ENCODE measurements at places on chromosomes 12 and 14.

DNA sequence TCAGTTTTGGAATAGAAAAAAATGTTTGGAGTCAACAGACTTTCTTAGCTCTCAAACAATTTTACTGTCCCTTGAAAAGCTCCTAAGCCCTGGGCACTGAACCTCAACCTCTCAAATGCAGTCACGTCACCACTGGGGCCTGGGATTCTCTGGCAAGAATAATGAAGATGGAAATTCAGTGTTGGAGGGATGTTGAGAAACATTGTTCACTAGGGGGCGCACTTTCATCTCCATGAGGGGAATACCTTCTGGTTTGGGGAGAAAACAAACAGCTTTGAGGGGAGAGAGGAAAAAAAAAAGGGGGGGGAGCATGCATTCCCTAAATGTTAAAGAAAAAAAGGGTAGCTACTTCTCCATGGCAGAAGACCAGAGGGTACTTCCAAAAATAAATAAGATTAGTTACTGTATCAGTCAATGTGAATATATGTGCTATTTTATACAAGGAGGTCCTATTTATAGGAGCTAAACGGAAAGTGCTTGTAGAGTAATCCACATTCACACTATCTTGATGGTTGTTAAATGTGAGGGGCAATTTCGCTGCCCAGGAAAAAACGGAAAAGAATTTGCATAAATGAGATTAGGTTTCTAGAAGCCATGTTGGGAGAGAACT, 5.8 kb upstream of the TBPL2 start:
- DNase-seq: peak; percentile 64

- DNase-seq: no peak
Measured at GRCh38 chr12:9319044-9319841, 111.0 kb upstream of the PZP start.

- no peak for DNase-seq
Measured at GRCh38 chr14:35844494-35844893, 18.4 kb downstream of the BRMS1L start.

- peak; percentile 18 for DNase-seq
Measured at GRCh38 chr14:100193417-100194357, 34.2 kb upstream of the DEGS2 start.

- peak; percentile 74 for DNase-seq
Measured at GRCh38 chr12:27383429-27384260, 51.0 kb downstream of the BMAL2 start.

- DNase-seq: no peak
Measured at GRCh38 chr12:67674417-67674816, 25.9 kb downstream of the DYRK2 start.

GRCh38 chr14:42792166-42792565, 1185.5 kb downstream of the LRFN5 start:
- no peak for DNase-seq

GRCh38 chr14:69990323-69990722, 111.1 kb downstream of the SMOC1 start:
- DNase-seq: no peak

GRCh38 chr14:93476305-93476704, 45.6 kb downstream of the UNC79 start:
- DNase-seq: no peak

DNA sequence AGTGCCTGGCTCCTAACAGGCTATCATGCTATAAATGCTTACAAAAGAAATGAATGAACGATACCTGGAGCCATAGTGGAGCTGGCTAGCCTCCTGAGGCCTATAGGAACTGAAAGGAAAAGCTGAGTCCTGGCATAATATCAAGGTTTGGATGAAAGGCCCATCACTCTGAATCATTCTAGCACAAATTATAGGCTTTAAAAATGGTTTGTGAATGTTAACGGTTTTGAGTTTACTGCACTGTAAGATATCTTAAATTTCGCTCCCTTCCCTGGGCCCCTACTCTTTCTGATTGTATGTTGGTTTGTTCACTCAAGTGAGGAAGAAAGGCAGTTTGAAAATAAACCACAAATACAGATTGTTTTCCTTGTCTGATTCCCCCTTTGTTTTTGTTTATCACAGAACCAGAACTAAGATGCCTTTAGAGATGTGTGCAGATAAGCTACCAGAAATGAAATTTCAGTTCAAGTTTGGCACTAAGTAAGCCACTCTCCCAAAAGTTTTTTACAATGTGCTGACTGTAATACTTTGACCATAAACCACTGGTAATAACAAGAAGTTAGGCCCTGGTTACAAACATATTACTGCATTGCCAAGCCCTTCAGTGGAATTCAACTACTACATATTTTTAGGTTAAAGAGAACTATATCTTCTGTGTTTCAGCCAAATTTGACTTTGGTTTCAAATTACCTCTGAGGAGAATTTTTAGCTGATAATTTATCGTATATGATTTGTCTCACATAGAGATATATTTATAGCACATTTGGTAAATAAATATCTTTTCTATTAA, 89.5 kb downstream of the ALX1 start:
- no peak for DNase-seq

DNA sequence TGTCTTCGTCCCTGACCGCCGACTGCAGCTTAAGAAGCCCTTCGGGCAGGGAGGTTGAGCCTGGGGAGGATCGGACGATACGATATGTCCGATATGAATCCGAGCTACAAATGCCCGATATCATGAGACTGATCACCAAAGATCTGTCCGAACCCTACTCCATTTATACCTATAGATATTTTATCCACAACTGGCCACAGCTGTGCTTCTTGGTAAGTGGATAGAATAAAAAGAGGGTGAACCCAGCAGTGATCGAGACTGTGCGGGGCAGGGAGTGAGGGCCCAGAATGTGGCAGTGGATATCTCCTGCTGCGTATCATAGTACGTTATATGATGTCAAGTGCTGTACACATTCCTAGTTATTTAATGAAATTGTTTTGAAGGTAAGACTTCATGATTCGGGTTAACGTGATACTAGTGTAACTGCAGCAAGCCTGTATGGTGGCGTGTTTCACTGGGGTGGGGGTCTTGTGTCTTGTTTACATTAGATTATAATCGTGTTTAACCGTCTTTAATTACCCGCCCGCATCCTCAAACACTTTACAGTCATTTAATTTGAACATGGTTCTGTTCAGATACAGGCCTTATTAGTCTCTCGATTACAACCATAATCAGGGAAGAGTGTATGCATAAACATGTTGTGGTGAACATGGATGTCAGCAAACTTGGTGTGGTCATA, 1.3 kb downstream of the NAA30 start:
- DNase-seq: no peak

GRCh38 chr12:18706798-18707197, 31.0 kb downstream of the PLCZ1 start:
- no peak for DNase-seq

GRCh38 chr14:99325591-99325990, 53.6 kb upstream of the BCL11B start:
- DNase-seq: no peak

DNA sequence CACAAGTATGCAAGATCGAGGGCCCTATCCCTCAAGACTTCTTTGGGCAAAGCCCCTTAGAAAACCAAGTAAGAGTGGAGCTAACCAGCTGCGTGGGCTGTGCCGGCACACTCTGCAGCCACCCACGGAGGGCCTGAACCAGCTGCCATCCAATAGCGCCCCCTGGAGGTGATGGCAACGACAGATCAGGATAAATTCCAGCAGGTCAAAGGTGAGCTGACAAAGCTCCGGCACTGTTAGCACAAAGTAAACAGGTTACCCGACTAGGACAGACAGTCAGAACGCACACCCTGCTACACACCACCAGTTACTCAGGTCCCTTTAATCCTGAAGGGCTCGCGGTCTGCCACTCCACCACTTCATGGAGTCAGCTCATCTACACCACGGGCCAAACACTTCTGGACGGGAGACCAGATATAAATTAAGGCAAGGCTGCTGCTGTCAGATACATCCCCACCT, 4.9 kb downstream of the ZBTB39 start:
- peak; percentile 80 for DNase-seq

DNA sequence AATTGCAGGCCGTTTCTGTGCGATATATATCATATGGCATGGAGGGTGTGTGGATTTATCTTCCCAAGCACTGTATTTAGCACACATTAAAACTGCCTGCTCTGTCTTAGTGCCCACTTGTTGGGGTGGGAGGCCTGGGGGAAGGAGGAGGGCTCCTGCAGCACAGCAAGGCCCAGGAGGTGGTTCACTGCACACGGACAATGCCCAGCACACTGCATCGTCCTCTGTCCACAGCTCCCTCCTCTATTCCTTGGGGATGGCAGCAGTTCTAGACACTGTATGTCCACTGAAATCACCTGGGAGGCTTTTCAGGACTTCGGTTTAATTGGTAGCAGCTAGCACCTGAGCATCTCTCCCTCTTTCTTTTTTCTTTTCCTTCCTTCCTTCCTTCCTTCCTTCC, 161.2 kb downstream of the KTN1 start:
- DNase-seq: no peak

DNA sequence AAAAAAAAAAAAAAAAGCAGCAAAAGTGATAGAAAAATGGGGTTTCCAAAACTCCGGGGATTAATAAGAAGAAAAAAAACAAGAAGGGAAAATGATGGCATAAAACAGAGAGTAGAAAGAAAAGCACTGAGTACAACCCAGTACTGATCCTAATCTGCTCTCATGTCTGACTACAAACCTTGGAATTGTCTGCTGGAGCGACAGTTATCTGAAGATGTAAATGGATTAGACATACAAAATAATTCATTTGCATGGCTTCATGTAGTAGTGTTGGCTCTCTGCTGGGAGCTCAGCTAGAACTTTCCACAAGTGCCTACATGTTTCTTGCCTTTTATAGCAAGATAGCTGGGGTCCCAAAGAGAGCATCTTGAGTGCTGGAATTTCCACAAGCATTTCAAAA, 34.2 kb downstream of the ZCRB1 start:
- no peak for DNase-seq

DNA sequence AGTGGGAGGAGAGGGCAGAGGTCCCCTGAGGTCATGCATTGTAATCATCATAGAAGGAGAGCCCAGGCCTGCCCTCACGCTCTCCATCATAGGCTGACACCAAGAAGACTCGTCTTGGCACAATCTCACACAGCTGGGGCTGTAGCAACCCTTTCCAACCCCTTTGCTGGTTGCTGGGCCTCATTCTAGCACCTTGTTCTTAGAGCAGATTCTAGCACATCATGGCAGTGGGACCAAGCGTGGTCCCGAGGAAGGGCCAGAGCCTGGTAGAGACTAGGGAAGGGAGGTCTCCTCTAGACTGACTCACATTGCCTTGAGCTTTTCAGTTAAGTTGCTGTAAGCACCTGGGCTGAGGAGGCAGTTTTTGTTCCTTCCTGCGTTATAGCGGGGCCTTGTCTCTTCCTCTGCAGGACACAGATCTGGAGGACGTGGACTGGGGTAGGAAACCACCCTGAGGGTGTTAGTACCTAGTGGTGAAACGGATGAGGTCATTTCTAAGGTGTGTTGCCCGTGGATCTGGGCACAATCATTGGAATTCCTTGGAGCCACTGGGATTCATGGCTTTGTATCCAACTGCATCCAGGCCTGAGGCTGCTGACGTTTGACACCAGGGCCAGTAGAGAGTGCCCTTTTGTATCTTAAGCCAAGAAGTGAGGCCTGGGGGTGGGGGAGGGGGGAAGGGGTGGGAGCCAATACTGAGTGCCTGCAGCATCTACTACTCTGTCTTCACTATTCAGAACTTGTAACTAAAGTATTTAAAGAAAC, 19.9 kb downstream of the RPS6KL1 start:
- no peak for DNase-seq

DNA sequence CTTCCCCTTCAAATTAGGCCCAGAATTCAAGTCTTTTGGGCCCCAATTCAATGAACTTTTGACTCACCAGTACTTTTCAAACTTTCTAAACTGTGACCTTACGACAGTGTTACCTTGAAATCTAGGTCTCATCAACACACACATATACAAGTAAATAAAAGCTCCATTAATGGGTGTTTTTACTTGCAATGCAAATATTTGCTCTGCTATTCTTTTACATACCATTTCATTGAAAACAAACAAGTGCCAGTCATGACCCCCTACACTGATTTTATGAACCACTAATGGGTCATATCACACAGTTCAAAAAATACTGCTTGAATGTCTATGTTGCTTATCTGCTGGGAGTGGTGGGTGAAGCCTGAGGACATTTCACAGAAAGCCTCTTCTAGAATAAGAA, 9.1 kb upstream of the NR1H4 start:
- no peak for DNase-seq

- no peak for DNase-seq
Measured at GRCh38 chr12:49540229-49541139, 1.7 kb downstream of the KCNH3 start.

DNA sequence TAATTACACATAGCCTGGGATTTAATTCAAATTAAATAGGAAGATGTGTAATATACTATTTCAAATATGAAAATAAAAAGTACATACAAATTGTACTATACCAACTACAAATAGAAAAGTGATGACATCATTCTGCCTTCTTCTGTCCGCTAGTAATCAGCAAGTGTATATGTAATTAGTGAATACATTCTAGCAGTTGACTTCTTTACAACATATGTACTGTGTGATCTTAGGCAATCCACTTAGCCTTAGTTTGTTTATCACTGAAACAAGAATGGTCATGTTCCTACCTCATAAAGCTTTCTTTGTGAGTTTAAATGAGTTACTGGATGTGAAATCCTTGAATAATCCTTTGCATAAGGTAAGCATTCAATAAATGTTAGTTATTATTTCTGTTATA, 7.8 kb upstream of the LUM start:
- DNase-seq: no peak

- no peak for DNase-seq
Measured at GRCh38 chr12:94874518-94875302, 128.8 kb downstream of the NDUFA12 start.

GRCh38 chr12:125222876-125223275, 157.6 kb downstream of the AACS start:
- DNase-seq: no peak

GRCh38 chr12:98280152-98280551, 235.2 kb upstream of the TMPO start:
- no peak for DNase-seq

DNA sequence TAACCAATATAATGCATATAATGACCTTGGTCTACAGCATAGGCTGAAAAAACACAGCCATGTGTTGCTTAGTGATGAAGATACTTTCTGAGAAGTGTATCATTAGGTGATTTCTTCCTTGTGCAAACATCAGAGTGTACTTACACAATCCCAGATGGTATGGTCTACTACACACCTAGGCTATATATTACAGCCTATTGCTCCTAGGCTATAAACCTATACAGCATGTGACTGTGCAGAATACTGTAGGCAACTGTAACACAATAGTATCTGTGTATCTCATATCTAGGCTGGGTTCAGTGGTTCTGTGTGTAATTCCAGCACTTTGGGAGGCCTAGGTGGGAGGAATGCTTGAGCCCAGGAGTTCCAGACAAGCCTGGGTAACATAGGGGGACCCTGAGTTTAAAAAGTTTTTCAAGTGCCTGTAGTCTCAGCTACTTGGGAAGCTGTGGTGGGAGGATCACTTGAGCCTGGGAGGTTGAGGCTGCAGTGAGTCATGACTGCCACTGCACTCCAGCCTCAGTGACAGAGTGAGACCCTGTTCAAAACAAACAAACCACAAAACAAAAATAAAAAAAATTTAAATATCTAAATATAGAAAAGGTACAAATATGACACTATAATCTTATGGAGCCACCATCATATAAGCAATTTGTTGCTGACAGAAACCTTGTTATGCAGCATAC, 66.6 kb downstream of the GRIP1 start:
- DNase-seq: no peak

- DNase-seq: no peak
Measured at GRCh38 chr12:531951-532585, 72.3 kb downstream of the B4GALNT3 start.

Measured in activated naive CD8-positive, alpha-beta T cell treated with anti-CD3 and anti-CD28 coated beads, Interleukin-2, amount 50 U/mL, for 24 hours (primary cell).